NCI-H1930 (cell line): ENCODE measurements at places on chromosomes 4 and X.

DNA sequence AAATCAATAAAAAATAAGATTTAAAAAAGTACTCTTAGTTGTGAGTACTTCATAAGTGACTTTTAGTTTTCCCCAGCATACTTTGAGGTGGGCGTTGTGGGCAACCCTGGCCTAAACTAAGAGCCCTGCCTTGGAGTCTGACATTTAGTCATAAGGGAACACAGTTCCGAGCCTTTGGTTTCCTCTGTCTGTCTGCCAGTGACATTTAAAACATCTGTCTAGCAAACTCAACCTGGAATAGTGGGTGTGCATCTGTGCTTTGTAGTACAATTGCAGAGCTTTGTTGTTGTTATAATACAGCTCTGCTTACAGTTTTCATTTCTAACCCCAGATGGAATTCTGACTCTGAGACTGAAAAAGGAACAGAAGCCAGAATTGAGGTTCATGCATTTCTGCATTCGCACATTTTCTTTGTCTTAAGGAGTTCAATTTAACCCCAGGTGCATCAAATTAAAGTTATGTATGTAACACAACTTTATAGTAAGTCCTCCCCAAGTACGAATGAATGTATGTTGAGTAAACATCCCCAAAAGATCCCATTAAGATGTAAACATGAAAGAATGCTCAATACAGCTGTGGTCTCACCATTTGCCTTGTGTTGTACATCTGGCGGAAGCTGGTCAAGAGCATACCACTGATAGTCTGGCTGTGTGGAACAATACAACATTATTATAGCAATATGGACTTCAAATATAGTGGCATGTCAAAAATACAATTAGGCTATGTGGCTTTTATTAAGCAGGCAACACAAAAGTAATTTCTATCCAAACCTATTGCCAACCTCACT is 25.9 kb downstream of the TNIP3 start:
- DNase-seq: no peak

DNA sequence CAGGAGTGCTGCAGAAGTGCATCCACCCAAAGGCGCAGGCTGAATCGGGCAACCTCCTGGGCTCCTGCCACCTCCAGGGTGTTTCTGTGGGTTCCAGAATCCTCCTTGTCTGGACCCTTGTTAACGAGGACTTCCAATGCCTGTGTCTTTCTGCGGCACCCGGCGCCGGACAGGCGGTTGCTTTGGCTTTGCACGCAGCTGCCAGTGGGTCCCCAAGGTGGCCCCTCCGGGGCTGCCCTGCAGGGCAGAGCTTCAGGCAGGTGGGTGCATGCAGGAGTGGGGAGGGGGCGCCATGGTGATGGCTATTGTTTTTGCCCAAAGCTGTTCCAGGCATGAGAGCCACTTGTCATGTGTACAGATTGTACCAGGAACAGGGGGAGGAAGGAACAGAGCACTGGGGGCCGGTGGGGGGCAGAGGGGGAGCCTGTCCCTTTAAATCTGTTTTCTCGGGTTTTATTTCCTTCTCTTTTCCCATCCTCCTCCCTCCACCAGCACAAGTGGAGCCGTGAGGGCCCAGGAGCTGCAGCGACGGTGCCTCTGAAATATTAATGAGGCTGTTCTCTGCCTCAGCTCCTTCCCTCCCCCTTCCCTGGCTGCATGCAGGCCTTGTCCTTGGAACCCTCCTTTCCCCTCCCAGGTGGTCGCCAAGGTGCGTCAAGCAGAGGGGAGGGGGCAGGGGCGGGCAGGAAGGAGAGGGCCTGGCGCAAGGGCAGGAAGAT is 13.1 kb downstream of the ATP2B3 start:
- DNase-seq: no peak

GRCh38 chrX:116526010-116526409 is 63.2 kb upstream of the CT83 start:
- no peak for DNase-seq

DNA sequence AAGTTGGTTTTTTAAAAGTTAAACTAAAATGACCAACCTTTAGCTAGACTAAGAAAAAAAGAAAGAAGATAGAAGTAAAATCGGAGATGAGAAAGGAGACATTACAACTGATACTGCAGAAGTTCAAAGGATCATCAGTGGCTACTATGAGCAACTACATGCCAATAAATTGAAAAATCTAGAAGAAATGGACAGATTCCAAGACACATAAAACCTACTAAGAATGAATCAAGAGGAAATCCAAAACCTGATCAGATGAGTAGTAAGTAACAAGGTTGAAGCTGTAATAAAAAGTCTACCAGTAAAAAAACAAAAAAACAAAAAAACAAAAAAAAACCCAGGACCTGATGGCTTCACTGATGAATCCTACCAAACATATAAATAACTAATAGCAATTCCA is 16.1 kb downstream of the IQCM start:
- no peak for DNase-seq

DNA sequence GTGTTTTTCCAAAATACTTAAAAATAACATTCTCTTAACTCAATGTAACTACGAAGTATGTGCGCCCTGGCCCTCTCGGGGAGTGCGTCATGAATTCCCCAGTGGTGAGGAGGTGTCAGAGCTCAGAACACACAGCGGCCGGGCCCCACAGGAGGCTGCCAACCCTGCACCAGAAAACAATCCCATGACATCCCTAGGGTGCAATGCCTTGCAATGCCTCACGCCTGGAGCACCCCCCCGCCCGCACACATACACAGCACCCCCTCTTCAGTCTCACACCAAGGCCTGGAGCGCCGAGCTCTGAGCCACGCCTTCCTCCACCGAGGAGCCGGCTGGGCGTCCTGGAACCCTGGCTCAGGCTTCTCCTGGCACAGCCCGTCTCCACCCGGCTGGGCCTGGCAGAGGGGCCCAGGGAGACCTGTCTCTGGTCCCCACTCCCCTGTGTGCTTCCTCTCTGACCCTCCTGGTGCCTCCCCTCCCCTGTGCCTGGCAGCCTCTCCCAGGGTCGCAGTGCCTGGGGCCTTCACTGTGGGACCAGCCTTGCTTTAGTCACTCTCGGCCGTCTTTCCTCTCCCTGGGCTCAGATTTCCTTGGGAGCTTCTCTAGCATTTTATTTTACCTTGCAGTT is 108.2 kb upstream of the ADRA2C start:
- DNase-seq: no peak

DNA sequence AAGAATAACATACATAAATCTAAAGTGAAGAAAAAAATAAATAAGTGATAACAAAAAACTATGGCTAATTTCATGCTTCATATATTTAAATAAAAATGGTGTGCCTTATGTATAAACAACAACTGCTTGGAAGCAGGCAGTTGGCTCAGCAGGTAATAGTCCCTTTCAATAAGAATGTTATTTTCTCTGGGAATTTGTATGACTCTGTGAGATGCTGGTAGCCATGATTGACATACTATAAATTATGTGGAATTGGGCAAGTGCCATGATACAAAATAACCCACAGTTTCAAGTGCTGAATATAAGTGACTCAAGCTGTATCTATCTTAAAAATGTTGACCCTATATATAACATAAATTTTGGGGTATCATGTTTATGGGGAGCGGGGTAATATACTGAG is 546.5 kb downstream of the SPOCK3 start:
- no peak for DNase-seq

DNA sequence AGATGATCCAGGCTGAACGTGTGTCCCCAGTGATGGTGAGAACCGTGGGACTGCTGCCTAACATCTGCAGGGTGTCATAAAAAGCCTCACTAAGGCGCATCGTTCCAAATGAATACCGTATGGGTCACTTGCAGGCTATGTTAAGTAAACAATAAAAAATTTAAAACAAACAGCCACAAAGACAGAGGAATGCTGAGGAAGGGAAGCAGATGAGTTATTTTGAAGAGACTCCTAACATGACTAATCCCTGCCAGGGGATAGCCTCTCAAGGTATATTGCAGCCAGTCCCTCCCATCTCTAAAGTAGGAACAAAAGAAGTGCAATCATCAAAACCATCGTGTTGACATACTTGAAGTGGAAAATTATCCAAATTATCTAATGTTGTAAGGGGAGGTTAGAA is 83.8 kb downstream of the UNC5C start:
- no peak for DNase-seq

DNA sequence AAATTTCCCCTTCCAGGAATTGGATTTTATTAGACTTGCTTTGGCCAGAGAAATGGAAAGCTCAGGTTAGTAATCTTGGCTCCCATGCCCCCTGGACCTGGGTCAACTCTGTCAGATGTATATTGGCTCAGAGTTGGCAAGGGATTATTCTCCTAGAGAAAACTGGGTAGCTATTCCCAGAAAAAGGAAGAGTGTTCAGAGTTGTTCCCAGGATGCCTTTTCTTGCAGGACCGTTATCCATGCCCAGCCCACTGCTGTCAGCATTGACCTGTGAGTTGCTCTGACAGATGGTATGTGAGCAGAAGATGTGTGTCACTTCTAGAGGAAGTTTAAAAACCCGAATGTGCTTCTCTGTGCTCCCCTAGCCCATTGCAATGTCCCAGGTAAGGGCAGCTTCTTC is 509.9 kb upstream of the ZFP42 start:
- DNase-seq: no peak
